ENCODE measurements at places on chromosomes 7 and 10. TPM values are rescaled to one million over a fixed set of nuclear protein-coding genes. Genes with fewer than 3 reads are reported as not detected.

DNA sequence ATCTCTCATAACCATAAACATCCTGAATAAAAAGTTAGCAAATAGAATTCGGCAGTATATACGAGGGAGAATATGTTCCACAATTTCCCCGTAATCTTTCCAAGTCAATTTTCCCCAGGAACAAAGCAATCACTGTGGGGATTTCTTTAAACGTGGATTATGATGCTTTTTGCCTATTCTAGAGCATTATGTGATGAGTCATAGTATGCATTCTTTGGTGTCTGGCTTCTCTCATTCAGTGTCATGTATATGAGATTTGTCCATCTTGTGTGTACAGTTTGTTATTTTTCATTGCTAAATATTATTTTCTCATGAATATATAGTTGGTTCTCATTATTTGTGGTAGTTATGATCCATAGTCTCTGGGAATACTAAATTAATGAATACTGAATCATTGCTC lies 9.9 kb upstream of the OR9A4 start:
- no peaks in the 10 kb centered on the region for H3K4me1 ChIP-seq
- H3K36me3 ChIP-seq, result no peaks in the 10 kb centered on the region
- H3K27ac ChIP-seq, result no peak overlapping the region
- no peak overlapping the region for H3K4me3 ChIP-seq
- no peaks in the 10 kb centered on the region for H3K27me3 ChIP-seq

- no peaks in the 10 kb centered on the region for H3K4me1 ChIP-seq
- H3K27ac ChIP-seq, result no peak overlapping the region
- no peak for DNase-seq
- H3K36me3 ChIP-seq, result no peaks in the 10 kb centered on the region
Measured at GRCh38 chr7:118711688-118712087, 487.2 kb downstream of the ANKRD7 start.

DNA sequence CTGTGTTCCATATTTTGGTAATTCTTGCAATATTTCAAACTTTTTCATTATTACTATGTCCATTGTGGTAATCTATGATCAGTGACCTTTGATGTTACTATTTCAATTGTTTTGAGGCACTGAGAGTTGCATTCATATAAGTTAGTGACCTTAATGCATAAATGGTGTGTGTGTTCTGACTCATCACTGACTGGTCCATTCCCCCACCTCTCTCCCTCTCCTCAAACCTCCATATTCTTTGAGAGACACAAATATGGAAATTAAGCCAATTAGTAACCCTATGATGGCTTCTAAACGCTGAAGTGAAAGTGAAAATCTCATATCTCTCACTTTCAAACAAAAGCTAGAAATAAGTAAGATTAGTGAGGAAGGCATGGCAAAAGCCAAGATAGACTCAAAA lies 739.6 kb downstream of the CCSER2 start:
- no peak overlapping the region for H3K4me3 ChIP-seq
- H3K36me3 ChIP-seq, result no peaks in the 10 kb centered on the region
- H3K4me1 ChIP-seq, result no peaks in the 10 kb centered on the region
- no peak for DNase-seq
- no peaks in the 10 kb centered on the region for H3K27me3 ChIP-seq

DNA sequence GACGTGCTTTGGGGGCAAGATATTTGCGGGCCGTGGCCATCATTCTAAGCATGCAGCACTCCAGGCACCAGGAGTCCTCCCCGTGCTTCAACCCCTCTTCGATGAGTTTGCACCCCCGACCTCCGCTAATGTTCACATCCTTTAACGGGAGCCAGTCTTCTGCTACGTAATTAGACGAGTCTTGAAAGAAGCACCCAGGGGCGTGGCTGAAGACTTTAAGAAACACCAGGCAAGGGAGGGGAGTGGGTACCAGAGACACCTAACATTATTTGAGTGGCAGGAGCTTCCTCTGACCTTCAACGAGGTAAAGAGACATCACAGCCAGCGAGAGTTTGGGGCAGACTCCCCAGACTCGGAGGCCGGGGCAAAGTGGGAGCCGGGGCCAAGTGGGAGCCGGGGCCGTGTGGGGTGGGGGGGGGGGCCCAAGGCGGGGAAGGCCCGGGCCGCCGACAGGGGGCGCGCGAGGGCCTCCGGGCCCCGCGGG lies 31.1 kb upstream of the TOMM7 start:
- peak overlapping the region; percentile 97 for H3K27ac ChIP-seq
- H3K4me3 ChIP-seq, result peak overlapping the region; percentile 76
- peak; percentile 63 for DNase-seq
- H3K27me3 ChIP-seq, result no peaks in the 10 kb centered on the region
- no peaks in the 10 kb centered on the region for H3K36me3 ChIP-seq

DNA sequence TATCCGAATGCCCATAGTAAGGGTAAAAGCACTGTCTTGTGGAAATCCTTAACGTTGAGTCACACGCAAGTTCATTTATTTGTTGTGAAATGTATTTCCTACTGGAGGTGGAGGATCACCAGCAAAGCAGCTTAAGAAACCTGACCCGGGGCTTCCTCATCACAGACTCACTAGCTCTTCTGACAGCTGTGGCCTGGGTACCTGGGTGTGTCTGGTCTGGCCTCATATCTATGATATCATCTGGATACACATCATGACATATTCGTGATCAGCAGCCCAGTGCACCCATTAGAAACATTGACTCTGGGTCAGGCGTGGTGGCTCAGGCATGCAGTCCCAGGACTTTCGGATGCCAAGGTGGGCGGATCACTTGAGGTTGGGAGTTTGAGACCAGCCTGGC lies 8.8 kb downstream of the DRGX start:
- H3K4me3 ChIP-seq, result no peak overlapping the region
- DNase-seq, result no peak
- H3K4me1 ChIP-seq, result no peaks in the 10 kb centered on the region
- H3K36me3 ChIP-seq, result no peaks in the 10 kb centered on the region
- no peaks in the 10 kb centered on the region for H3K27me3 ChIP-seq

DNA sequence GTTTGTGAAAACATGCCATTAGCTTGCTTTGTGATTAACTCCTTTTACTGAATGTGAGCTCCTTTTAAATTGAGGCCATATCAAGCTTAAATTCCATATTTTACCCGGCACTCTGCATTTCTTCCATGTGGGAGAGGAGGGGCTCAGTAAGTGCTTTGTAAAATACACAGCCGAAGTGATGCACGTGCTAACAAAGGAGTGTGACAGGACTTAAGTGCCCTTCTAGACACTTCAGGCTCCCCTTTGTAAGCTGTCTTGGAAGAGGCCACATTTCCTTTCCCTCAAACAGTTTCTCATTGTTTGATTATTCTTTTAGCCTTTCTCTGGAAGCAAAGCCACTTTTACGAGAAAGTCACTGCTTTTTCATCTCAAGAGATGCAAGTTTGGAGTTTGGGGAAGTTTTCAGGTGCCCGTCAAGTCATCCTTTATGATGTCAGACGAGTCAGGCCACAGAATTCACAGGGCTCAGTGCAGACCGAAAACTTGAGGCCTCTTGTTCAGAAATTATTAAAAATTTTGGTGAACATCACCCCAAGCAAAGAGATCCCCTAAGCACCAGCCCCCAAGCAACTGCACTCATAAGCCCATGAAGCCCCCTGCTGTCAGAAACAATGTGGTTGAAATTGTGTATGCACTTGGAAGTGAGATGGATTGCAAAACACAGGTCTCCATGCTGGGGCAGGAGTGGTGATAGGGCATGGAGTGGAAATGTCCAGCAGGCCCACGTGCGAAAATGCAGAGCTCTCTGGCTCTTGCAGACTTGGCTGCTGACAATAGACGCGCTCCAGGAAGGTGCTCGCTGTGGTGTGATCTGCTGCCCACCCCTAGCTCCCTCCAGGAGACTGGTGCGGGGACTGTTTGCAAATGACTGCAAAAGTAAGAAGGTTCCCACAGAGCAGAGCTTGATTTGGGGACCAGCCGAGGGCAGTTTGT lies 11.5 kb downstream of the IKZF1 start:
- no peak for DNase-seq
- H3K4me3 ChIP-seq, result no peak overlapping the region
- H3K36me3 ChIP-seq, result no peaks in the 10 kb centered on the region
- H3K27ac ChIP-seq, result no peak overlapping the region
- H3K4me1 ChIP-seq, result no peaks in the 10 kb centered on the region
- H3K27me3 ChIP-seq, result no peaks in the 10 kb centered on the region

- H3K27ac ChIP-seq, result no peak overlapping the region
- H3K27me3 ChIP-seq, result no peaks in the 10 kb centered on the region
- H3K36me3 ChIP-seq, result no peaks in the 10 kb centered on the region
- no peaks in the 10 kb centered on the region for H3K4me1 ChIP-seq
- DNase-seq, result no peak
Measured at GRCh38 chr10:20976390-20976789, 79.3 kb upstream of the NEBL start.

DNA sequence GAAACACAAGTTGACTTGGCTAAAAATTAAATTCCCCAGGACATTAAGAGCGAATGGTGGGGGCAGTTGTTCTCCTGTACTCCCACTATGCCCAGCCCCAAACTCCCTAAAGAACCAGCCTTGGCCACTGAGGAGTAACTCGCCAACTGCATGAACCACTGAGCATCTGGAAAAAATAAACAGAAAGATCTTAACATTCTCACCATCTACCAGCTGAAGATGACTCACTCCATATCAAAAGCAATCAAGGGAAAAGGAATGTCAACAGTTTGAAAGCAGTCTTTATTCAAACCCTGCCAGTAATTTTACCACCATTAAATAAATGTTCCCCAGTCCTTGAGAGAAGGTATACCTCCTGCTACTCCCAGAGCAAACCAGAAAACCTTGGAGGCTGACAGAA lies 45.4 kb downstream of the CTTNBP2 start:
- H3K27me3 ChIP-seq, result no peaks in the 10 kb centered on the region
- H3K4me1 ChIP-seq, result no peaks in the 10 kb centered on the region
- DNase-seq, result no peak
- peak overlapping the region; percentile 60 for H3K27ac ChIP-seq

- H3K4me1 ChIP-seq, result no peaks in the 10 kb centered on the region
- H3K4me3 ChIP-seq, result no peak overlapping the region
- H3K27me3 ChIP-seq, result no peaks in the 10 kb centered on the region
Measured at GRCh38 chr10:36779238-36779846, 346.1 kb upstream of the ANKRD30A start.

GRCh38 chr10:15166325-15166724 lies 2.2 kb downstream of the NMT2 start:
- peaks cover 5% of the 10 kb centered on the region for H3K4me1 ChIP-seq
- H3K4me3 ChIP-seq, result peak overlapping the region; percentile 89
- H3K27ac ChIP-seq, result peak overlapping the region; percentile 5
- no peaks in the 10 kb centered on the region for H3K27me3 ChIP-seq

Gene TRIM73
- total RNA-seq, result 2.4 TPM

Gene HOXA6
- total RNA-seq, result 1.8 TPM

Gene RASA4B
- total RNA-seq, result 18.8 TPM

Measured in uterus (tissue), 4 donors.